ENCODE measurements at places on chromosomes 7 and 10.

DNA sequence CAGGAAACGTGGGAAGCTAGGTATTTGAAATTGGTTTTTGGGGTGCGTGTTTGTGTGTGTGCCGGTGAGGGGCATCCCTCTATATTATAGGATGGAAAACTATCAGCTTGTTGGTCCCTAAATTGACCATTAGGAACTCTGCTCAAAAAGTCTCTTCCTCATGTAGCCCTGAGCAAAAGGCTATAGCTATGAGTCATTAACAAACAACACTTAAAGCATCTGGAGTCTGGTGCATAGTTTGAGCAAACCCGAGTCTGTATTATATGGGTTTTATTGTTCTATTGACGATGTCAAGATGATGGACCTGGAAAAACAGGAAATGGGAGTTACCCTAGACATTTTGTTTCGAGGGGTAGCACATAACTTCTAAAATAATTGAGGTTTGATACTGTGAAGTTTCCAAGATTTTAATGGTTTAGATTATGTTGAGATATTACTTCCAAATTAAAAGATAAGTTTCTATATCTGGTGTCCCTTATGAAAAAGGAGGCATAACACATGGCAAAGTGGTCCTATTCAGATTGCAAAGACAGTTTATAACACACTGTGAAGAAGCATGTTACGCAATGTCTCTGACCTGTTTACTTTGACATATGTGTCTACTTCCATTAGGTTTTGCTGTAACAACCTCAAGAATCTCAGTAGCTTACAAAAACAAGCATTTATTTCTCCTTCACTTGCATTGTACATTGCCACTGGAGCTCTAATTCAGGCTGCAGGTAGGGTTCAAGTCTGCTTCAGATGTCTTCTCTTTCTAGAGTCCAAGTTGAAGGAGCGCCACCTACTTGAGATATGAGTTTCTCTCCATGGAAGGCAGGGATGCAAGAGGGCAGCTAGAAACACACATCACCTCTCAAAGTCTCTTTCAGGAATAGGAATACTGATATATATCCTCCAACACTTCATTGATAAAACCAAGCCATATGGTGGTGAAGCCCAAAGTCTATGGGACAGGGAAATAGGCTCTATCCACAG, 357.7 kb downstream of the PHF14 start:
- DNase-seq, result no peak

- DNase-seq, result no peak
Observed at GRCh38 chr7:94632338-94633013, 23.5 kb downstream of the SGCE start.

DNA sequence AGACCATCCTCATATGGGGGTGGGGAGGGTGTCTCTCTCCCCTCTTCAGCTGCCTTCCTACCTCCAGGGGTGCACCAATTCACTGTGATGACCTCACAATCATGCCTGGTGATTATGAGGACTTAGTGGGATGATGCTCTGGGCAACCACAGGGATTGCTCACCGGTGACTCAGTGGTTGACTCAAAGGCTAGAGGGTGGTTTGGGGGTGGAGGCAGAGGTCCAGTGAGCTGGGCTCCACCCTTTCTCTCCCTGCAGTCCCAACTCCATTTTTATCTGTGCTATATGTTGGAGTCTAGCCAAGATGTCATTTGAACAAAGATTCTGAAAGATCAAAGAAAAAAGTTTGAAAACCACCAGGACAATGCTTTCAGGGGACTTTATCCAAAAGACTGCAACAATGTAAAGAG, 286.9 kb downstream of the KCNMA1 start:
- DNase-seq, result no peak

DNA sequence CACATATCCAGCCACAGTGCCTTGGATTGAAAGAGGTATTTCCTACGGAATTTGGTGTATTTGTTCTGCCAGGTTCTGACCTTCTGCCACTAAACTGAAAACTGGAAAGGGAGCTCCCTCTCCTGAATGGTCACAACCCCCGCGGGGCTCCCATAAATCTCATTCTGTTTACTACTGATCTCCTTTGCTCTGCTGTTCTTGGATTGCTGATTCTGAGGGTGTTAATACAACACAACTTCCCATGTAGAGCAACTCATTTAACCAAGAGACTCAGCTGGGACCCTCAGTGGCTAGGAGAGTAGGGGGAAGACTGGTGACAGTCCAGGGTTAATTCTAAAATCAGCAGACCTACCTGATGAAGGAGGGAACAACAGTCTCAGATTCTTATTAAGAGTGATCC, 662.9 kb downstream of the INHBA start:
- DNase-seq, result no peak

GRCh38 chr7:1007901-1008300, 24.9 kb downstream of the CYP2W1 start:
- DNase-seq, result no peak

DNA sequence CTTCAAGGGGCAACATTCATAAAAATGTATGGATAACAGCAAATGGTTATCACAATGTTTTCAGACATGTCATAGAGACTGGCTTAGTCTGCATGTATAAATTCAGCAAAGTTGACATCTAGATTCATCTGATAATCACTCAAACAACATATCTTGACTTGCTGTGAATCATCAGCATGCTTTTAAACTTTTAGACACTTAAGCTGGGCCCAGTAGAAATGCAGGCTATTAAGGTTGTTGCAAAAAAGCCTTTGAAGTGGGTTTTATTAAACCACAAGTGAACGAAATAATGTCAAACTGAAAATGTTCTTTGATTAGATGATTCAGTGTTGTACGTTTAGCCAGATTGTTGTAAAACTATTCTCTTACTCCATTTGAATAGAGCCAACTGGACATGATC, 759.6 kb downstream of the NXPH1 start:
- DNase-seq, result no peak

DNA sequence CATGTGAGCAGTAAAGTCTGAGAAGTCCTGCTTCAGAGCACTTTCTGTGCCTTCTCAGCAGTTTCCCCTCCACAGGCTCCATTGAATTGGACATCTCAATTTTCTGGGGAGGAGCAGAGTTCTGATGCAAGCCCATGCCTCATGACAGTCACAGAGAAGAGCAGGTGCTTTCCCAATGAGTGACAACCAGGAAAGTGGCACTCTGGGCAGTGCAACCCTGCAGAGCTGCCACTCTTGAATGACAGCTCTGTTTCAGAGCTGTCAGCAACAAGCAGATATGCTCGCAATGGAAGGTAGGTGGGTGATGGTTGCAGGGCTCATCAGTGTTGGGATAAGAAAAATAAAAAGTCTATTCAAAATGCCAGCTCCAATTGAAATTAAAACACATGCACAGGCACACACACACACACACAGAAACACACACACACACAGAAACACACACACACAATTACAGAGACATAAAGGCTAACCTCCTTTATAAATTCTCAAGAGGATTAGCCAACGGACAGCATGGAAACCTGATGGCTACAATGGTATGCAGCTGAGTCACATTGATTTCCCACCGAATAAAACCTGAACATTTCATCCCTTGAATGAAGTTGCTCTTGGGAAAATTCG, 50.5 kb downstream of the C10orf67 start:
- no peak for DNase-seq

DNA sequence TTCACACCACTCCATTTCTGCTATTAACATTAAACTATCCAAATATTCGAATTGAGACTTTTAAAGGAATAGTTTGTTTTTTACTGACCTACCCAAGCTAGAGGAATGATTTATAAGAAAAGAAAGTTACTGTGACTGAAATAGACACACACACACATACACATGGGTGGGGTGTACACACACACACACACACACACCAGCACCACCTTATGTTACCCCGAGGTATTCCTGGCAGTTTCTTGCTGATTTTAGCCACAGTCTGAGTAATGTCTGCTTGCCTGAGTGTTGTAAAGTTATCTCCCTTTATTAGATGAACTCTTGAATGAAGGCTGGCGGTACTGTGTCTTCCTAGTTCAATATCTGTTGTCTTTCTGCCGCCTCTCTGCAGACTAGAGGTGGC, 91.3 kb upstream of the PRKG1 start:
- no peak for DNase-seq

DNA sequence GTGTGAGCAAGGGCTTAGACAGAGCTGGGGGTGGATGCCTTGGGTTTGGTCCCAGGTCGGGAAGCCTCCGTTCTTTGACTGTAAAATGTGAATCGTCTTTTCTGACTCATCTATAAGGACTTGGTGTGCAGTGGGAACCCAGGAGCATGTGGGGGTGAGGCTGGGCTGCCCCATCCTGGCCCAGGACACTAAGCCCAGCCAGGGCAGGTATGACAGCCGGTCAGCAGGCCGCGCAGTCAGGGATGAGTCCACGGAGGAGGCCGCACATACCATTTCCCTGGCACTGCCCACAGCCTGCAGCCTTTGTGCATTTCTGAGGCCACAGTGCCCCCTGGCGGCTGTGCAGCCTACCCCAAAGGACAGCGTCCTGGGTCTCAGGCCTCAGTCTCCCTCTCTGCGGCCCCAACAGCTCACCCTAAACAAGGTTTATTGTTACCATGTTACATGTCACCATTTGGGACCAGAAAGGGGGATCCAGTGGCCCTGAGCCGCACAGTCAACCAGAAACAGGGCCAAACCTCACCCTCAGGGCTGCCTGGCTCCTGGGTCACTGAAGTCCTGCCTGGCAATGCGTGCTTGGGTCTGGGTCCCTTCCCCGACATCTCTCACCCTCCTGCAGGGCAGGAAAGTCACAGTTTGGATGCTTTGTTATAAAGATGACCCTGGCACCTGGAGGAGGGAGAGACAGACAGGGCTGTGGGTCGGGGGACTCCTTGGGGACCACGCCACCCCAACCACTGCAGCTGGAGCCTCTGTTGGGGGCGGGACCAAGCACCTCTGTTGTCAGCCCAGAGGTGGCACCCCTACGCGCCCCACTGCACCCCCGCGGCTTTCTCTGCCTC, 14.4 kb upstream of the SH2B2 start:
- DNase-seq, result peak; percentile 63

- no peak for DNase-seq
Observed at GRCh38 chr10:71138166-71138830, 74.1 kb upstream of the UNC5B start.

GRCh38 chr7:50229964-50230363, 74.6 kb upstream of the IKZF1 start:
- no peak for DNase-seq

GRCh38 chr7:5396999-5397663, 26.5 kb downstream of the TNRC18 start:
- peak; percentile 76 for DNase-seq

DNA sequence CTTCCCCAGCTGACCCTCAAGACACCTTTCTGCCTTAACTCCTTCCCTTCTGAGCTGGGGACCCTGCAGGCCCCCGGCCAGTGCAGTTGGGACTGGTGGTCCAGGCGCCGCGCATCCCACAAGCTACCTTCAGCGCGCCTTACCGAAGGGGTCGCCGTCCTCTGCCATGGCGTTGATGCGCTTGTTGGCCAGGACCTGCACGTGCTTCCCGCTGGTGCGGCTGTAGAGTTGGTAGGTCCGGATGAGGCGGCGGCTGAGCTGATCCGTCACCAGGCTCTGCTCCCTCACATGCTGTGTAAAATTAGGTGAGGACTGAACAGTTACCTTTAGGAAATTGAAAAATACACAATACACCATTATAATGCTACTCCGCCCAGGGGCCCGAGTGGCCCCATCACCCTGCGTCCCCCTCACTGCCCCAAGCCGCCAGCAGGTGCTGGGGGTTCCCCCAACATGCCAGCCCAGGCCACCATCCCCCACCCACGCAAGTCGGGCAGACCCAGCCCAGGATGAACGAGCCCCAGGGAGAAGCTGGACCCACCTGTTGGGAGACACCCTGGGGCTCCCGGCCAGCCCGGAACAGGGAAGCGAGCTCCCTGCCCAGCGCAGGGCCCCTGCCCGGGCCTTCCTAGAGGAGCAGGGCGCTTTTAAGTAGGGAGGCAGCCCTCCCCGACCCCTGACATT, 1.2 kb downstream of the FGF8 start:
- DNase-seq, result no peak

- DNase-seq, result no peak
Observed at GRCh38 chr7:33965183-33965744, 59.9 kb downstream of the BMPER start.

DNA sequence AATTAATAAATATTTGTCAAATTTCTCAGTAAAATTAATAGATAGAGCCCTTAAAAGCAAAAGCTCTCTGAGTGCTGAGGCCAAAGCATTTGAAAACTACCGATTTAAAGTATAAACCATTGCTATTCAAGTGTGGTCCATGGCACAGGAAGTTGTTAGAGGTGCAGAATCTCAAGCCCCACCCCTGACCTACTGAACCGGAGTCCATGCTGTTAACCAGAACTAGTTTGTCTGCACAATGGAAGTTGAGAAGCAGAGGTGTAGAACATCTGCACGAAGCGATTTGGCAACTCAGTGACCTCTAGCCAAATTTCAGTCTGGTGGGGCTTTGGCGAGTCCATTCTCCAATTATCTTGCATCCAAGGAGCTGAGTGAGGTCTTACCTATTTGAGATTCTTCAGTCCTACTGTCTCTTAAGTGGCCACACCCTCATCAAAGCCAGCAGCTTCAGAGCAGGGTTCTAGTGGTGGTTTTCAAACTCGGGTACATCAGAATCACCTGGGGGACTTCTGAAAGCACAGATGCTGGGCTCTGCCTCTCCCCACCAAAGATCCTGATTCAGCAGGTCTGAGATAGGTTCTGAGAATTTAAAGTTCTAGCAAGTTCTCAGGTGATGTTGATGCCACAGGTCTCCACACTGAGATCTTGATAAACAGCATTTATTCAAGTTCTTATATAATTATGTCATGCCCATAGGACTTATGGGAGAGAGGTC, 96.8 kb upstream of the SAMD8 start:
- DNase-seq, result no peak

DNA sequence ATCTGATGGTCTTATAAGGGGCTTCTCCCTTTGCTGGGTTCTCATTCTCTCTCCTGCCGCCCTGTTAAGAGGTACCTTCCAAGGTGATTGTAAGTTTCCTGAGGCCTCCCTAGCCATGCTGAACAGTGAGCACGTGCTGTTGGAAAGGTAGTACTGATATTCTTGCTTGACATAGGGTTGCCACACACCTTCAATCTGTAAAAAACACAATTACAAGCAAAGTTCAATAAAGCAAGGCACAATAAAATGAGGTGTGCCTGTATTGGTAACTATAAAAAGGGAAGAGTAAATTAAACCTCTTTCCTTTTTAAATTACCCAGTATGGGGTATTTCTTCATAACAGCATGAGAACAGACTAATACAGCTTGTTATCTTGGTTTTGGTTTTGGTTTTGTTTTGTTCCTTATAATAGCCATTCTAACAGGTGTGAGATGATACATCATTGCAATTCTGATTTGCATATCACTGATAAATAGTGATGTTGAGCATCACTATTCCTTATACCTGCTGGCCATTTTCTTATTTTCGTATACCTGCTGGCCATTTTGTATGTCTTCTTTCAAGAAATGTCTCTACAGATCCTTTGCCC, 164.9 kb upstream of the TRIM24 start:
- no peak for DNase-seq
